Activated naive CD4-positive, alpha-beta T cell treated with anti-CD3 and anti-CD28 coated beads, Interleukin-2, amount 50 U/mL, for 16 hours (primary cell): ENCODE measurements at places on chromosomes 12 and 14.
A peak's percentile ranks its signal among the peaks of the same experiment; 100 is the strongest.

DNA sequence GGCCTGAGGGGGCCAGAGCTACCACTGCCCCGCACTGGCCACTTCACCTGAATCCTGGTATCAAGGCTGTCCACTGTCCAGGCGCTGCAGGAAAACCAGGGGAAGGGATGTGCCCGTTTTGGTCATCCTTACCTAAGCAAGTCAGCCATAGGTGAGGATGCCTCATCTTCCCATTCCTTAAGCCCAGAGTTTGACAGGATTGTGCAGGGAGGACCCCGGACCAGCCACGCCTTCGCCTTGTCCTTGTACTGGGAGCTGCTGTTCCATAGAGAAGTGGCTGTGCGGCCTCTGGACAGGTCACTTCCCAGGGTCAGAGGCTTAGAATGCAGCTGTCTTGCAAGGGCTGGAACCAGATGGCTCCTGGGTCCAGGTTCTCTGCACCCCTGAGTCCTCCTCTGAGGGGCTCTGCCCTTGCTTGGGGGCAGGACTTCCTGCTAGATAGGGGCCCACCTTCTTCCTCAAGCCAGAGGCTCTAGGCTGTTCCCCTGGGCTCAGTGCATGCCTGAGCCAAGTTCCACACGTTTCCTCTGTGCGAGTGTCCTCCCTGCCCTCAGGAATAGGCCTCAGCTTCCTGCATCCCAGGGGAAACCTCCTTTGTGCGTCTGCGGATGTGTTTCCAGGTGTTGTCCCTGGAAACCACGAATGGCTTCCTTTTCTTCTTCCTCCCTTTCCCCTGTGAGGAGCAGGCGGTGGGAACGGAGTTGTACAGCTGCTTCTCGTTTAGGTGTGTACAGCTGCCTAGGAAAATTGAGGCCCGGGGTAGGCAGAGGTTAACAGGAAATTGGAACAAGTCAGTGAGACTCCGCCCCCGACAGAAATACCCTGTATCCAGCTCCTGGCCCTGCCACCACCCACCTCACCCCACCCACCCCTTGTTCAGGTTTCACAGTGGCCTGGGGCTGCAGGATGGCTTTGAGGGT lies 54.3 kb upstream of the RIN3 start:
- DNase-seq, result no peak

DNA sequence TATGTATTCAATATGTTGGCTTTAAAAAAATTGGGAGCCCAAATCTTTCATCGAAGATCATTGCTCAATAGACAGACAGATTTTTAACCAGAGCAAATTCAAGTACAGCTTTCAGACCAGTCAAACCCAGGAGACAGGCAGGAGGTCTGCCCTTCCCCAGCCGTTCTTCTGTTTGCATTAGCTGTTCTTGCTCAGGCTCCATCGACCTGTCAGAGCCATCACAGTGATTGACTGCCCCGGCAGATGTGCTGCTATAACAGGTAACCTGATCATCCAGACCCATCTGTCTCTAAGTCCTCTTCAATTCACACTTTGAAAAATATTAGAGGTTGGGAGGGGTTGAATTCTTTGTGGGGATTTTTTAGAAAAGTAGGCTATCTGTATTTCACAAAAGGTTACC lies 453.5 kb downstream of the FOXG1 start:
- DNase-seq, result no peak

- no peak for DNase-seq
Measured at GRCh38 chr12:65492998-65493912, 214.8 kb downstream of the MSRB3 start.

- DNase-seq, result no peak
Measured at GRCh38 chr14:57295239-57295638, 26.5 kb downstream of the AP5M1 start.

GRCh38 chr14:62076825-62077605 lies 314.8 kb downstream of the SNAPC1 start:
- no peak for DNase-seq

DNA sequence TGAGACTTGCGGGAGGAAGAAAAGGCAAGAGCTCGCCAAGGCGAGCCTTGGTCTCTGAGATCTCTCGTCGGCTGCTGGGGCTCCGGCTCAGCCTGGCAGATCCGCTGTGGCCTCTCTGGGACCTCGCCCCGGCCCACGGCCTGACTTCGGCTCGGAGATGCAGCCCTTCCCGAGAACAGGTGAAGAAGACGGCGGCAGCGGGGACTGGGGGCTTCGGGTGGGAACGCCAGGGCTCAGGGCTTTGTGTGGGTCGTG lies 6.0 kb upstream of the HOXC9 start:
- DNase-seq, result no peak

DNA sequence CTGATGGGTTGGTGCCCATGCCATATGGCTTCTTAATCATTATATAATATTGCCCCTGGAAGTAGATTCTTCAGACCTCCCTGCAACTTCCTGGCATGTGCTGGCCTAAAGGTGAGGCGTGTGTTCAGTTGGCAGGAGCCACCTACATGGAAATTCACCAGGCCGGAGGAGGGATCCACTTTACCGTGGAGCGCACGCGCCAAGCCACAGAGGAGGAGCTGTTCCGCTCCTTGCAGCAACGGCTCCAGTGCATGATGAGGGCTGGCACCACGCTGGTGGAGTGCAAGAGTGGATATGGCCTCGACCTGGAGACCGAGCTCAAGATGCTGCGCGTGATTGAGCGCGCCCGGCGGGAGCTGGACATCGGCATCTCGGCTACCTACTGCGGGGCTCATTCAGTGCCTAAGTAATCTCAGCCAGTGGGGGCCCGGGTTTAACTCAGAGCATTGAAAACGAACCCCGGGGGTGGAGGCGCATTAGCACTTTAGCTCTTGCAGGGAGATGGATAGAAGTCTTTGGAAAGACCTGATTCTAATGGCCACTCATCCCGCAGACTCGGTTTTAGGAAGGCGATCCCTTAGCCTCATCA lies 13.5 kb downstream of the AMDHD1 start:
- DNase-seq, result no peak

DNA sequence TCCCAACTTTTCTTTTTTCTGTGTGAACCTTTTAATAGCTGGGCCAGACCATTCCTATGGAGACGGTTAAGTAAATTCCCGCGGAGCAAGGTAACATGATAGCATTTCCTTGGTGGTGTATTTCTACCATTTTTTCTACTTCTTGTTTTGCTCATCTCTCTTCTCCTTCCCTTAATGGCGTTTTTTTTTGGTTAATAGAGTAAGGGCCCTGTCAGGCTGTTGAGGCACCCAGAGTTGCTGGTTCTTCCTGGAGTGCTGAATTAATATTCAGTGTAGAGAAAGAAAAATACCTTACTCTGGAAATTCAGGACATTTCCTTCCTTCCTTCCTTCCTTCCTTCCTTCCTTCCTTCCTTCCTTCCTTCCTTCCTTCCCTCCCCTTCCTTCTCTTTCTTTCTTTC lies 137.6 kb downstream of the KTN1 start:
- DNase-seq, result no peak

DNA sequence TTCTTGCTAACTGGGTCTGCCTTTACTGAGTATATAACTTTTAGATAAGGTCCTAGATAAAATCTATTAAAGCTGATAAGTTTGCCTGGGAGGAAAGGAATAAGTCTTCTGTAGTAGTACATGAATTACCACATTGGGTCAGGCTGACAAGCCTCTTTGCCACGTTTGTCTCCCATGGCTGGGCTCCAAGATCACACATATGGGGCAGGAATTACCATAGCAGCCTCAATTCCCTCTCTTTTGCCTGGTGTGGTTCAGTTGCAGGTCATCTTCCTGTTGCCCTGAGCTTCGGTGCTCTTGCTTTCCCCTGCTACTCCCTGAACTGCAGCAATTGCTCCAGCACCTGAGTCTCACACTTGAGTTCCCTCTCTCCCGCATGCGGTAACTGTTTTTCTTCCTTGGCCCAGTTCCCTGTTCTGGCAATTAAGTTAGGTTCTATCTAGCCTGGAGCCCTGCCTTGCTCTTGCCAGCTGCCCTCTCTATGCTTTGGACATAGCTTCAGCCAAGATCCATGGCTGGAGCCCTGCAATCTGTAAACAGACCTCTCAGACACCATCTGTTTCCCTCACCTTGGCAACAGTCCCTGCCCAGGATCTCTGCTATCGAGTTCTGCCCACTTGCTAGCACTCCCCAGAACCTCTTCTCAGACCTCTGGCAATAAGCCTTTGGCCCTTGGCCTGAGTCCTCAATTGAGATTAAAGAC lies 5.8 kb upstream of the GLT8D2 start:
- DNase-seq, result no peak

DNA sequence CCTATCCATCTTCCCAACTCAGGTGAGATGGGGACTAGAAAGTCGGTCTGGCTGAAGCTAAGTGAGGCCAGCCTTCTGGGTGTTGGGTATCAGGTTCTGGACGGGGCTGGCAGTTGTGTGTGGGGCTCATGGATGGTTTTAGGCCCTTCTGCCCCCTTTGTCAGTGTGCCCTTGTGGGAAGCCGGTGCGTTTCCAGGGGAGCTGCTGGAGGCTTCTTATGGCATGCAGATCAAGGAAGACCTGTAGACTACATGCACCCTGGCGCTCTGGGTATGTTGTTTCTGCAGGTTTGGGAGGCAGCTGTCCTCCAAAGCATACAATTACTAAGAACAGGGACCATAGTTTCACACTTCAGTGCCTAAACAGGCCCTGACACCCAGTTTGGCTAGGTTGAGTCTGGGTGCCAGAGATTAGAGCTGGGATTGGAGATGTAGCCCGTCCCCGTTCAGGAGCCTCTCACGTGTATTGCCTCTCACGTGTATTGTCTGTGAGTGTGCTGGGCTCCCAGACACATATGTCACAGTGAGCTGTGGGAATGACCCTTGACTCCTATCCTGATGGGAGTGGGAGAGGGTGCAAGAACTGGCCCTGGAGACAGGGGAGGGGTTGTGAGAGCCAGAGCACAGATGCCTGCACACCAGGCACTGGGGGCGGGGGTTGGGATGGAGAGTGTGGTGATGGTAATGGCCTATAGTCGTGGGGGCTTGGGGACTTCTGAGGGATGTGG lies 84.4 kb downstream of the SLC25A47 start:
- no peak for DNase-seq

GRCh38 chr14:80047761-80048160 lies 163.5 kb downstream of the DIO2 start:
- no peak for DNase-seq

- DNase-seq, result no peak
Measured at GRCh38 chr12:92529944-92530343, 172.8 kb upstream of the PLEKHG7 start.

DNA sequence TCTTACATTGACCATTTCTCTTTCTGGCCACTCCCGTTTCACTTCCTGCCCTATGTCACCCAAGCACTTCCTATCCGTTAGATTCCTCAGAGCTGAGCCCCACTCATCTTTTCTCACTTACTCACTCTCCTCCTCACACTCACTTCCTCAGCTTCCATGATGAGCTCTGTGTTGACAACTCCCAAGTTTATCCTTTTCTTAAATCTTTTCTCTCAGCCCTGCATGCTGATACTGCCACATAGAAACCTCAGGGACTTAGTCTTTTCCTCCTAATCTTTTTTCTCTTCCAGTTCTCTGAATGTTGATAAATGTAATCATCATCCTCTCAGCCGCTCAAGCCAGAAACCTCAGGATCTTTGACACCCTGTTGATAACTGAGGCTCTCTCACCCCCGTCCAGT lies 99.6 kb downstream of the ANO6 start:
- DNase-seq, result no peak

- DNase-seq, result no peak
Measured at GRCh38 chr12:570435-570920, 92.8 kb downstream of the NINJ2 start.

DNA sequence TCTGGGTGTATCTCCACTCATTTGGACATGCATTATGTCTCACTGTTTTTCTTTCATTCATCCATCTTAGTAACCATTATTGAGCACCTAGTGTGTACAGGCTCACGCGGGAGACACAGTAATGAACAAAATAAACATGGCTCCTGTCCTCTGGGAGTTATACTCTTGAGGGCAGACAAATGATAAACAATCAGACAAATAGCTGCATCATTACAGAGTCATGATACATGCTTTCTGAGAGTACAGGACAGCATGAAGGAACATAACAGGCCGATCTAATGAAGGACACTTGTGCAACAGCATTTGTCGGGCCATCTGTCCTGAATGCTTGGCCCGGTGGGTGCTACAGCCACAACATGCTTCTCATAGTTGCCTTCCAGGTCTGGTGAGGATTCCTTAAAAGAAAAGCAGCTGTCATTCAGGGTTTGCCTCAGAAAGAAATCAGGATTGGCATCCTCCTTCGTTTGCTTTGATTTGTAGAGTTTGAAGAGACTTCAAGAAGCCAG lies 77.2 kb upstream of the EGLN3 start:
- DNase-seq, result no peak

GRCh38 chr14:21852061-21852664 lies 178.5 kb upstream of the OR4E1 start:
- DNase-seq, result peak; percentile 78

DNA sequence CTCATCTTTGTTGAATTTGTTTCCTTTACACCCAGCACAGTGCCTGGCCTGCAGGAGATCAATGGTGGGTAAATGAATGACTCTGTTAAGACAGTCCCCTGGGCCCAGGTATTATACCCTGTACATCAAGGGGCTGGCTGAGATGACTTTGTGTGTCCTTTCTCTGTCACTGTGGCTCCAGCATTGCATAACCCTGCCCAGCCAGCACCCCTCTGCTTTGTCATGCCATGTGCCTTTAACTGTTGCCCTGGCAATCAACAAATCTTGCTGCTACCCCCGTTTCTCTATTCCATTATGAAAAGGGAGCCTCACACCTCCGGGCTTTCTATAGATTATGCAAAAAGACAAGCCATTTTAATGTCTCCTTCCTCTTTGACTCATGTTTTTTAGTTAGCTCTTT lies 7.6 kb upstream of the FLVCR2 start:
- DNase-seq, result no peak

GRCh38 chr14:101060171-101060601 lies 156.7 kb upstream of the RTL1 start:
- DNase-seq, result no peak

- no peak for DNase-seq
Measured at GRCh38 chr12:99847936-99848335, 136.8 kb downstream of the ANKS1B start.

- DNase-seq, result no peak
Measured at GRCh38 chr12:117742721-117743120, 226.1 kb downstream of the KSR2 start.

DNA sequence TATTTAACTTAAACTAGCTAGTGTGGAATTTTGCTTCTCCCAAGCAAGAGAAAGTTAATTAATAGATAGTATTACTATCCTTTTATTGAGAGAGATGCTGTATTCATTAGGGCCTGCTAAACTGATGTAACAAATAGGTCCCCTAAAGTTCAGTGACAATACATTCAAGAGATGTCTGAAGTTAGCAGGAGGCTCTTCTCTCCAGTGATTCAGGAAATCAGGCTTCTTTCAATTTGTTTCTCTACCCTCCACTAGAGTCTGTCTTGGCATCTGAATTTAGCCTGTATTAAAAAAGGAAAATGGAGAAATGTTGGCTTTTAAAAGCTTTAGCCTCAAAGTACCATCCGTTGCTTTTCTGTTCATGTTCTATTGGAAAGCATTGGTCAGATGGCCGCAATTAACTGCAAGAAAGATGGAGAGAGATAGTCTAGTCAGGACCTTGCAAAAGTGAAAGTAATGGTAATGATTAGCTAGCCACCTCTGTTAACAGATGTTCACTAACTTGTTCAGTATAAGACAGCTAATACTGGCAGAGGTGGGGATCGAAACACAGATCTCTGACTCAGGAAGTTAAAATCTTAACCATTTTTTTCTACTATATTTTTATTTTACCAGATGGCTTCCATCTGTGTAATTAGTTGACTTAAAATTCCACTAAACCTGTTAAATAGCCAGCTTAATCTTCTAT lies 786.8 kb downstream of the TMTC2 start:
- no peak for DNase-seq

GRCh38 chr12:253116-253831 lies 9.4 kb downstream of the SLC6A13 start:
- no peak for DNase-seq

GRCh38 chr14:69711065-69711464 lies 55.9 kb upstream of the SRSF5 start:
- DNase-seq, result no peak

- no peak for DNase-seq
Measured at GRCh38 chr12:43127886-43128549, 424.0 kb downstream of the ADAMTS20 start.
